ENCODE measurements at places on chromosomes 7 and 10.
A peak's percentile ranks its signal among the peaks of the same experiment; 100 is the strongest.

- no peak for DNase-seq
Observed at GRCh38 chr10:5071411-5072198, 22.6 kb upstream of the AKR1C3 start.

DNA sequence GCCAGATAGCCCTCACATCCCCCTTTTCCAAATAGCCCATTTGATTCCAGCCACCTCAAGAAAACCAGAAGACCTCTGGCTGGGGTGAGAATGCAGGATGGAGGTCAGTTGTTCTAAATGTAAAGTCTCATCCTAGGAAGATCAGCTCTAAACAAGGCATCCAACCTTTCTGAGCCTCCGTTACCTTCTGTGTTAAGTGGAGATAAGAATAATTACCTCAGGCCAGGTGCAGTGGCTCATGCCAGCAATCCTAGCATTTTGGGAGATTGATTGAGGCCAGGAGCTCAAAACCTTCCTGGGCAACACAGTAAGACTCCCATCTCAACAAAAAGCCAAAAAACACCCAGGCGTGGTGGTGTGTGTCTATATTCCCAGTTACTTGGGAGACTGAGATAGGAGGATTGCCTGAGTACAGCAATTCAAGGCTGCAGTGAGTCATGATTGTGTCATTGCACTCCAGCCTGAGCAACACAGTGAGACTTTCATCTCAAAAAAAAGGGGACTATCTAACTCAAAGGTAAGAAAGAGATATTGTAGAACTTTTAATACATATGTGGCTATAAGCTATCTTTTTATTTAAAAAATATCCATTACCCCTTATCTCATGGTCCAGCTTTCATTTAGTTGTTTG, 43.5 kb downstream of the PRTFDC1 start:
- no peak for DNase-seq

- DNase-seq, result no peak
Observed at GRCh38 chr7:138126928-138127327, 50.7 kb downstream of the AKR1D1 start.

- DNase-seq, result no peak
Observed at GRCh38 chr10:16933783-16934182, 116.6 kb upstream of the RSU1 start.

DNA sequence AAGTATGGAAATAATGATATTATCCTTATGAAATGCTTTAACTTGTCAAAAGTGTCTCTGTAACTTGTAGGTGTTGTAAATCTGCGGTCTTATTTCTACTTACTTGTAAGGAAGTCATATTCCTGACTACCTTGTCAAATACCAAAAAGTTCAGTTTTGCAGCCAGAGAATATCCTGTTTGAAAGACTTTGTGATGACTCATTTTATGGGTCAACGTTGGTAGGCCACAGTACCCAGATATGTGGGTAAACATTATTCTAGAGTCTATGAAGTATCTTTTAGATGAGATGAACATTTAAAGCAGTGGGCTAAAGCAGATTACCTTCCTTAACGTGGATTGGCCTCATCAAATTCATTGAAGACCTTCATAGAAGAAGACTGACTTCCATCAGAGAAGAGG, 195.3 kb downstream of the PPP1R9A start:
- no peak for DNase-seq

DNA sequence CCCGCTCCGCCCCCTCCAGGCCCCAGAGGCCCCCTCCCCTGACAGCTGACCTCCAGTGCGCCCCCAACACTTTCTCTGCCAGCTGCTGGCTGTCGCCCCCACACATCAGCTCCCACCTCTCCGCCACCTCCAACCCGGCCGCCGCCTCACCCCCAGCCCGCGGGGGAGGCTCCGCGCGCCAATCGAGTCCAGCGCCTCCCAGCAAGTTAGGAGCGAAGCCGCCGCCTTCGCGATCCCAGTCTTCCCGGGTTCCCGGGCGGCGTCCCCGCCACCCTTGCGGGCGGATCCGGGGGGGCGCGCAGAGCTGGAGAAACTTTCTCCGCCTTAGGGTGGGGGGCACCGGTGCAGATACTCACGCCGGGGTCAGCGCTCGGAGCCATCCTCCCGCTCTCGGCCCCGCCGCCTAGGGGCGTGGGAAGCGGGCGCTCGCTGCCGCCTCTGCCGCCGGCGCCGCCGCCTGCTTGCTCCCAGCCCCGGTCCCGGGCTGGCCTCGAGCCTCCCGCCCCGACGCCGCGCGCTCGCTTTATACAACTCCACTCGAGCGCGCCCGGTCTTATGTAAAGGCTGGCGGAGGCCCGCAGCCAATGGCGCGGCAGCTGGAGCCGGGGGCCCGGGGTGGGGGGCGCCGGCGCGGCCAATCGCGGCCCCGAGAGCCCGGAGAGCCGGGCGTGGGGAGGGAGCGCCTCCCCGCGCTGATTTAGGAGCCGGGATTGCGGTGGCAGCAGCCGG, at the start of gene CRTAC1:
Gene CRTAC1 (minus strand): TSS at position 529 of the 729 bp plus-strand sequence. CDS start 149 bp downstream, at position 380.
- DNase-seq, result peak; percentile 75

GRCh38 chr7:154651501-154651900, 351.4 kb downstream of the PAXIP1 start:
- no peak for DNase-seq

- DNase-seq, result no peak
Observed at GRCh38 chr7:130875-131780, 61.2 kb upstream of the FAM20C start.

All from NCI-H1092 (cell line).